Dermis blood vessel endothelial cell (primary cell): ENCODE measurements at places on chromosomes 6 and 20. TPM values are rescaled to one million over a fixed set of nuclear protein-coding genes. Genes with fewer than 3 reads are reported as not detected.

- DNase-seq, result no peak
Measured at GRCh38 chr20:15610787-15611186, 962.5 kb downstream of the KIF16B start.

DNA sequence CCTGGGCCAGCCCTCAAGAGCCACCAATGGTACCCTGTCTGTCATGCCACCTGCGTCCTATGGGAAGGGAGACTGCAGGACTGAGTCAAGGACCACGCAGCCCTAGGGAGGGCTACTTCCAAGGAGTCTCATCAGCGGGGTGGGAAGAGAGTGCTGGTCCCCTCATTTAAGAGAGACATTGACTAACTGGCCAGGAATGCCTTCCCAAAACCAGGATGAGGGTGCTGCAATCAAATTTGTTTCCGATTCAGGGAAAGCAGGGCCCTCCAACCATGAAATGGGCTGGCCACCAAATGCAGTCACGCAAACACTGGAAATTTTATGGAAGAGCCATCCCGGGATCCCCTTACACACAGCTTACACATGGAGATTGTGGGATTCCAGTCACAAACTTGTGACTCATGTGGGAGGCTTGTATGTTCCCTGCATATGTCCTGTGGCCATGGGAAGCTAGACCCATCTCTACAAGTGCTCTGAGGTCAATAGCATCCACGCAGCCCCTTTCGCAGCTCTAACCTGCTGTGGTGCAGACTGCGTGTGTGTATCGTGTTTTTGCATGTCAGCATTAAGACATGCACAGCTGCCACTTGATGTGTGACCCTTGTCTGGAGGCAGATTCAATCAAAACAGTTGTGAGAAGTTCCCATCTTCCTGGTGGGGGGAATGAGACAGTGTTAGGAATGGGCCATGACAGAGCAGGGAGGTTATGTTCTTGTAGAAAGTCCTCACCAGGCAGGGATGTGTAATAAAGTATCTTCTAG lies 53.0 kb upstream of the CST7 start:
- no peak for DNase-seq

DNA sequence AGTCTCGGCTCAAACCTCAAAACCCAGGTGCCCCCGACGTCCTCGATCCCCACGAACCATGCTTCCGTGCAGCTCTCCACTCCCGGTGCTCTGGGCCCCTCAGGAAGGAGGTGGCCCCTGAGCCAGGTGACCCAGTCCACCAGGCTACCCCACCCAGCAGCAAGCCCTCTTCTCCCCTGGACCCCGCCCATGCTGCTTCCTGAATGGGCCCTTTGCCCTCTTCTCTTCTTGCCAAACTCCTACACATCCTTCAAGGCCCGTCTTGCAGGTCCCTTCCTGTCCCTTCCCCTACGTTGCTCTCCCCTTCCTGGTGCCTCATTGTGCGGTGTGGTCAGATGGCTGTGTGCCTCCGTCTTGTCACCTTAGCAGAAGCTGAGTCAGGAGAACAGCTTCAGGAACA lies 3.4 kb upstream of the GATA5 start:
- DNase-seq, result no peak

DNA sequence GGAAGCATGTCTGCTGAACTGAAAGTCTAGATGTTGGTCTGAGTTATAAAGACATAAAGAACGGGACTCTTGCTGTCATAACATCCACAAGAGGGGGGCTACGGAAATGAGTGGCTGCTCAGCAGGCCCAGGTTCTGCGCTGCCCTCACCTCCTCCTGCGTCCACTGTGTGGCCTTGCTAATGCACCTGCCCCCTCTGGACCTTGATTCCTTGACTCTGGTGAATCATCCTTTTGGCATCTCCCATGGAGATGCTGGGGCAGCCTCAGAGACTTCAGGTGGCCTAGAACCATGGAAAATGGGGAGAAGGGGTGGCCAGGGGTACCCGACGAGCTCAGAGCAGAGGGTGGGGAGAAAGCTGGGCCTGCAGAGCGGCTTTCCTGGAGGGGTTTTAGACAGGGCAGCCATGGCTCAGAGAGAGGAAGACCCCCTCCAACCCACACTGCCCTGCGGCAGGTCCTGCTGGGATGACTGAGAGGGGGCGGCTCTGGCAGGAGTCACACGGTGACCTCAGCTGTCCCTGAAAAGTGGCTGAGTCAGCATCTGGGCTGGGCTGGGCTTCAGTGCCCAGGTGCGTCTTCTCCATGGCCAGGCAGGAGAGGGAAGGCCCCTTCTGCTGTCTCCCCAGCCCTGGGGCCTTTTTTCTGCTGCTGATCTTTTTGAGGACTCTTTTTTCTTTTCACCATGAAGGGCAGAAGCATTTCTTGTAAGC lies 46.9 kb downstream of the DLGAP4 start:
- no peak for DNase-seq

GRCh38 chr20:40961686-40962640 lies 66.7 kb upstream of the TOP1 start:
- no peak for DNase-seq

The PI16 gene
- not detected in 2 replicates for total RNA-seq
